ENCODE measurements at places on chromosomes 13 and 19.

DNA sequence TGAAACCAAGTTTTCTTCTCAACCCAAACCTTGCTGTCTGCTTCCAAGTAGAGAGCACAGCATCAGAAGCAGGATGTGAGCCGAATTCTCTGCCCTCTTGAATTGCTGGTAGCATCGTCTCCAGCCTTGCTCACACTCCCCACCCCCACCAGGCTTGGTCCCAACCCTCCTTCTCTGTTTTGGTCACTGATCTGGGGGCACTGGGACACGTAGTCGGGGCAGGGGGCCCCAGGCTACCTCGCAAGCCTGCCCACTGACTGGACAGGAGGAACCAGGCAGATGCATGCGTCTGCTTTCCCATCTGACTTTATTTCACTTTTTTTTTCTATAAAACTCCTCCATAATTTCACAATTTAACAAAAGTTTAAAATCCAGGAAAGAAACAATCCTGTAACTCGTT, 69.7 kb downstream of the MLLT1 start:
- no peak for DNase-seq

- no peak for DNase-seq
Observed at GRCh38 chr19:7904074-7905020, 670 bp downstream of the MAP2K7 start.

GRCh38 chr13:42574435-42575311, 721 bp downstream of the TNFSF11 start:
- DNase-seq, result peak; percentile 22

GRCh38 chr13:38045278-38046048, 175.9 kb upstream of the TRPC4 start:
- no peak for DNase-seq

GRCh38 chr13:99227909-99228688, 27.4 kb downstream of the UBAC2 start:
- no peak for DNase-seq

GRCh38 chr19:33186431-33187182, 7.5 kb upstream of the LRP3 start:
- no peak for DNase-seq

DNA sequence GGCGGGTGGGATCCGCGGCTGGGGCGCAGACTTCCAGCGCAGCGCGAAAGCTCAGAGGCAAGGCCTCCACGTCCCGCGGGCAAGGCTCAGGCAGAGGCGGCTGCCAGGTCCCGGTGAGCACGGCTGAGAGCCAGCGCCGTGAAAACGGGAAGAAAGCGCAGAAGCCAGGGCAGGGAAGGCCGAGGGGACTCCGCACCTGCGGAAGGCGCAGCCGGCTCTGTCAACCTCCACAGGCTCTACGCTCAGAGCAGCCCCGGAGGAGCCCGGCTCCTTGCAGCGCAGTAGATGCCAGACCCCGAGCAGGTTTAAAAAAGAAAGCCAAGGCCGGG, 131.0 kb downstream of the RNF17 start:
- no peak for DNase-seq

DNA sequence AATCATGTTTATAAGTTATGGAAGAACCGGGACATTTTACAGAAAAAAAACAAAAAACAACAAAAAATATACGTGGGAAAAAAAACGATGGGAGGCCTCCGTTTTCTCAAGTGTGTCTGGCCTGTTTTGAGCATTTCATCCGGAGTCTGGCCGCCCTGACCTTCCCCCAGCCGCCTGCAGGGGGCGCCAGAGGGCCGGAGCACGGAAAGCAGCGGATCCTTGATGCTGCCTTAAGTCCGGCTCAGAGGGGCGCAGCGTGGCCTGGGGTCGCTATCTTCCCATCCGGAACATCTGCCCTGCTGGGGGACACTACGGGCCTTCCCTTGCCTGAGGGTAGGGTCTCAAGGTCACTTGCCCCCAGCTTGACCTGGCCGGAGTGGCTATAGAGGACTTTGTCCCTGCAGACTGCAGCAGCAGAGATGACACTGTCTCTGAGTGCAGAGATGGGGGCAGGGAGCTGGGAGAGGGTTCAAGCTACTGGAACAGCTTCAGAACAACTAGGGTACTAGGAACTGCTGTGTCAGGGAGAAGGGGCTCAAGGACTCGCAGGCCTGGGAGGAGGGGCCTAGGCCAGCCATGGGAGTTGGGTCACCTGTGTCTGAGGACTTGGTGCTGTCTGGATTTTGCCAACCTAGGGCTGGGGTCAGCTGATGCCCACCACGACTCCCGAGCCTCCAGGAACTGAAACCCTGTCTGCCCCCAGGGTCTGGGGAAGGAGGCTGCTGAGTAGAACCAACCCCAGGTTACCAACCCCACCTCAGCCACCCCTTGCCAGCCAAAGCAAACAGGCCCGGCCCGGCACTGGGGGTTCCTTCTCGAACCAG, 1.8 kb upstream of the APOE start:
- peak; percentile 73 for DNase-seq

GRCh38 chr19:47274891-47275761, 441 bp downstream of the INAFM1 start:
- peak; percentile 8 for DNase-seq

DNA sequence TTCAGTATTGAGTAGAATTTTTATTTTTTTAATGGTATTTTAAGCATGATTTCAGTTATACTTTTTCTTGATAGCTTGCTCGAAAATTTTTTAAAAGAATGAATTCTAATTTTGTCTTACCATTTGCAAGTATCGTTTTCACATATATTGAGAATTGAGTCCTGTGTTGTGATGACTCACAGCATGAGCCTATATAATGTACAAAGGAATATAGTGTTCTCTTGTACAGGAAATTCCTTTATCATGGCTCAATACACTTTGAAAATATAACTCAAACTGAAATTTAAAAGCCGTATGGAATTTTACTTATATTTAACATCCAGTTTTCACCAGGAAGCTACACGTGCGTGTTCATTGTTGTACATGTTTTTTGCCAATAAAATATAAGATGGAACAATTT, 161.1 kb upstream of the TMTC4 start:
- DNase-seq, result no peak

- no peak for DNase-seq
Observed at GRCh38 chr13:43880214-43880855, 631 bp downstream of the LACC1 start.

DNA sequence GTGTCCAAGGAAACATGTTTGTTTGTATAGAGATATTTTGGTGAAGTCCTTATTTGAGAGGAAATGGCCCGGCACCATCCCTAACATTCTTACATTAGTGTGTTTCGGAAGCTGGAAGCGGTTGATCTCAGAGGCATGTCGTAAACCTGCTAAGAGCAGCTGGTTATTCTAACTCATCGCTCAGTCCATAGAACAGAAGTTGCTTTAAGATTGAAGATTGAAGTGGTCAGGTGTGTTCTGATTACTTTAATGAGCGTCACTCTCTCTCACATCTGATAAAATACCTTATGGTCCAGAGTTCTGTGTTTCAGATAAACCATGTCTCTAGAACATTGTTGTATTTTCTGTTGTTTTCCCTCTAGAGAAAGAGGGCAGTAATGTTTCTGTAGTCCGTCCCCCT, 60.2 kb upstream of the FLT1 start:
- DNase-seq, result no peak

GRCh38 chr19:50721441-50722137, 1.6 kb upstream of the CLEC11A start:
- DNase-seq, result no peak

DNA sequence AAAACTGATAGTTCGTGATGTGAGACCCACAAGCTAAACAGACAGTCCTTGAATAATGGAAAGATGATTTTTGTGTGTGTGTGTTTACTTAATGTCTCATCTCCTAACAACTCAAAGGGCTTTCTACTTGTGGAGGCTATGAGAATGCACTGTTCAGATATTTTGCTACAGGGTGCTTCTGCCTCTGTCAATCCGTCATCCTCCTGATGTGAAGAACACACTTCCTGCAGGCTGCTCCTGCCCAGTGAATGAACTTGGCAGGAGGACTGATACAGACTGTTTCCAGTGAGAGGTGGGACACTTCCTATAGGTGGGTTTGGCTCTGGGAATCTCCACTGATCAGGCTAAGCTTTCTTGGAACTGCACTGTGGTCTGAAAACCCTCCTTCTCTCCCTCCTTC, 168.4 kb upstream of the STARD13 start:
- no peak for DNase-seq

GRCh38 chr13:74115133-74115532, 19.1 kb downstream of the KLF12 start:
- no peak for DNase-seq

DNA sequence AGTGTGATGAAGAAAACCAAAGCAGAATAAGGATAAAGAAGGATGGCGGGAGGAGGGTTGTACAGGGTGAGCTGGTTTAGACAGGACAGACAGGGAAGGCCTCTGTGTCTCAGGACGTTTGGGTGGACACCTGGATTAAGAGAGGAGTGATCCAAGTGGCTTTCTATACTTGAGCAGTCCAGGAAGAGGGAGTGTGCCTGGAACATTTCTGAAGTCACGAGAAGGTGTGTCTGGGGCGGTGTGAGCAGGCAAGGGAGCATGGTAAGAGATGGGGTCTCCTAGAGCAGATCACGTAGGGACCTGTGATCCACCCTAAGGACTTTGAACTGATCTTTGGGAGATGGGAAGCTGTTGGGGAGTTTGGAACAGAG, 15.4 kb upstream of the STK24 start:
- no peak for DNase-seq

DNA sequence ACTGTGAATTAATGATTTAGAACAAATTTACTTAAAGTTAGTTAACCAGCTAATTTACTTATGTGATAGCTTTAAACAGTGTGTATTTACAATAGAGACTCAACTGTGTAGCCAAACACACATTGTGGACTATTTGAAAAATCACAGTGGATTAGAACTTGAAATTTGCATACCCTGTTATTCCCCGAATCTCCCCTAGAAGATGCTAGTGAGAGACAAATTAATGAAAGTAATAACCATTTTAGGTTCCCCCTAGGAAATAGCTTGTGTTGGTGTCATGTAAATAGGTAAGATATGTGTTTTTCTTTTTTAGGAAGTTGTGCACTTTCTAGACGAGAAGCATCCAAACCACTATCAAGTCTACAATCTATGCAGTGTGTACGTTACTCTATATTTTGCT, 98.5 kb downstream of the C1QTNF9 start:
- DNase-seq, result no peak

DNA sequence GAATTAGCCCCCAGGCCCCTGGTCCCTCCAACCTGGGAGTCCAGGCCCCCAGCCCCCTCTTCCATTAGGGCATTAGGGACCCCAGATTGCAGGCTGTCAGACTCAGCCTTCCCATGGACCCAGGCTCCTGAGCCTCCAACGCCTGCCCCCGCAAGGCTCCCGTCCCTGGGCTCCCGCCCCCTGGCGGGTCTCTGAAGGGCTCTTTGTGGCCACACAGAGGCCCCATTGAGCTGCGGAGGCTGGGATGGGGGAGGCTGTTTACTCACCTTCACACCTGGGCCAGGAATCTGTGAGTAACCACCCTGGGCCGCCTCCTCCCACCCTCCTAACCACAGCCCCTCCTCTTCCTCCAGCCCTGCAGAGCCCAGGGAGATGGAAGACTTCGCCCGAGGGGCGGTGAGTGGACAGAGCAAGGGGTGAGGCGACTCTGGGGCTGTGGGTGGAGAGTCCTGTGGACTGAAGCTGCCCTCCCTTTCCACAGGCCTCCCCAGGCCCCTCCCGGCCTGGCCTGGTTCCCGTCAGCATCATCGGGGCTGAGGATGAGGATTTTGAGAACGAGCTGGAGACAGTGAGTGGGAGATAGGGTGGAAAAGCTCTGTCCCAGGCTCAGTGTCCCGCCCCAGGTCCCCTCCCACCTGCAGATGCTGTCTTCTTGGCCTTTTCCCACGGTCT, 4.9 kb downstream of the ARHGEF1 start:
- DNase-seq, result peak; percentile 83

DNA sequence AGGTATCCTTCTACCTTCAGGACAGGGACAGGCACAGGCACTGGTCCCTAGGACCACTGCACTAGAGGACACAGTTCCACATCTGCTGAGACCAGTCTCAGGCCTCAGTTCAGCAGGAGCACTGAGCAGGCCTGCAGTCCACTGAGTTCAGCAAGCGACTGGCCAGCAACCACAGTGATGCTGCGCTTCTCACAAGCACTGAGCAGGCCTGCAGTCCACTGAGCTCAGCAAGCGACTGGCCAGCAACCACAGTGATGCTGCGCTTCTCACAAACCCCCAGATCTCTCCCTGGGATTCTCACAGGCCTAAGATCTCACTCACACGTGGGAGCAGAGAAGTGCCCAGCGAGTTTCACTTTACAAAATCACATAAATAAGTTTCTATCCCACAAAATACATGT, 140.6 kb downstream of the IRS2 start:
- no peak for DNase-seq

DNA sequence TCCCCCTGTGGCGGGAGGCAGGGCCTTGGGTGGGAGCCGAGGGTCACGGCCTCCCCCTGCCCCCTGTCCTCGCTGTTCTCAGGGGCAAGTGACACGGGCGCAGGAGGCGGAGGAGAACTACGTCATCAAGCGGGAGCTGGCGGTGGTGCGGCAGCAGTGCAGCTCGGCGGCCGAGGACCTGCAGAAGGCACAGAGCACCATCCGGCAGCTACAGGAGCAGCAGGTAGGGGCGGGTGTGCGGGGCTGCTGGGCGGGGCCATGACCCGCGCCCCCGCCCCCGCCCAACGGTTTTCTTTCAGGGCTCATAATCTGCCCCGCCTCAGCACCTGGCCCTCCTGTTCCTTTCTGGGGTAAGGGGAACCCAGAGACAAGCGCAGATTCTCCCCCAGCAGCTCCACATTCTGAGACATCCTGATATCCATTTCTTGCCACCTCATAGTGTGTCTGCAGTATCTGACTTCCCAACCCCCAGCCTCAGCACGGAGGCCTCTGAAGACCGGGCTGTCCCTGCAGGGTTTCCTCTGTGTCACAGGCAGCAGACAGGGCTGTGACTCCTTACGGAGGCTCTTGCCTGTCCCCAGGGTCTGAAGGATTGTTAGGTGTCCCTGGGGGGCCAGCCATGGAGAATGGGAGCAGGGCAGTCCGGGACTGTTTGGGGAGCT, 15.9 kb downstream of the PRR36 start:
- DNase-seq, result no peak

- DNase-seq, result no peak
Observed at GRCh38 chr13:27523346-27524073, 73.1 kb upstream of the MTIF3 start.

DNA sequence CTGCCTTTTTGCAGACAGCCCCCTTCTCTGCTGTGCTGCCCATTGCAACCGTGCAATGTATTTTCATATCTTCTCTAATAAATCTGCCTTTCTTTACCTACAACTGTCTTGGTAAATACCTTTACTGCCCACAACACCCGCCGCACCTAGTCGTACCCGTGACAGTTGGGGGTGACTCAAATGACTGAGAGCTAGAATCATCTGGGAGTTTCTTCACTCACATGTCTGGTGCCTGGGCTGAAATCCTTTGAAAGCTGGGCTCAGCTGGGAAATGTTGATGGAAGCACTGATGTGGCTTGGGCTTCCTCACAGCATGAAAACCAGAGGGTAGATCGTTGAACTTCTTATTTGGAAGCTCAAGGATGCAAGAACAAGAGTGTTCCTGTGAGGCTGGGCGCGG, 2.8 kb upstream of the PNMA8A start:
- no peak for DNase-seq

DNA sequence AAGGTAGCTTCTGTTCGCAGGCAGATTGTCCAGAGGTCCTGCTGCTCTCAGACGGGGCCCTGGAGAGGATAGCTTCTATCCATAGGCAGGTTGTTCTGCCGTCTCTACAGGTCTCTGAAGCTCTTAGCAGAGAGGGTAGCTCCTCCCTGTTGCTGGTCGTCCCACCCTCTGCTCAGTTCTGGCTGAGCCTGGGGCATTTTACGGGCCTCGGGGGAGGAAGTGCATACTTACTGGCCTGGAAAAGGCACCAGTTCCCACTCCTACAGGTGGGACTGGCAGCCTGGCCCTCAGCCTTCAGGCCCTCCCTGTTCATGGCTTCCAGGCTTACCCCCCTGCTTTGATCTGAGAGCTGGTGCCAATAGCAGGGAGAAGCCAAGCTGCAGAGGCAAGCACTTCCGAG, 42.3 kb downstream of the USPL1 start:
- no peak for DNase-seq

Data from activated T-cell treated with anti-CD3 and anti-CD28 coated beads for 1 hour (primary cell).